Effector memory CD4-positive, alpha-beta T cell (primary cell): ENCODE measurements at places on chromosomes 1 and 21.

GRCh38 chr1:160830321-160831153, 32.1 kb downstream of the CD244 start:
- DNase-seq: peak; percentile 53

GRCh38 chr1:47415728-47416318, at the start of gene FOXE3:
FOXE3 (plus strand) TSS chr1:47416285; CDS start chr1:47416316, 31 bp downstream.
- no peak for DNase-seq

DNA sequence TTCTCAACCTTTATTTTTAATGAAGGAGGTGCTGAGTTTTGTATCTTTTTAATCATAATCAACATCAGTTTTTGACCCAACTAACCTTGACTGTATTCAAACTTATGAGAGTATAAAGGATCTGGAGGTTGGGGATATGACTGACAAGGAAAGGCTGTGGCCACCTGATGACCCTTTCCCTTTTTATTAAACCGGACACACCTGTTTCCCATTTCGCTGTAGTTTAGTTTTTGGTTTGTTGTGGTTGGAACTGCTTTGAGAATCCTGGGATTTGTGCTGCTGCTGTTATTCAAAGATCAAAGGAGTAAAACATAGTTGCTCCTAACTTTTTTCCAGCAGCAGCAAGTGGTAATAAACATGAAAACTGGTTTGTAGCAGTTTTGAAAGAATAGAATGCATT, 12.4 kb downstream of the PRPF38A start:
- DNase-seq: no peak

DNA sequence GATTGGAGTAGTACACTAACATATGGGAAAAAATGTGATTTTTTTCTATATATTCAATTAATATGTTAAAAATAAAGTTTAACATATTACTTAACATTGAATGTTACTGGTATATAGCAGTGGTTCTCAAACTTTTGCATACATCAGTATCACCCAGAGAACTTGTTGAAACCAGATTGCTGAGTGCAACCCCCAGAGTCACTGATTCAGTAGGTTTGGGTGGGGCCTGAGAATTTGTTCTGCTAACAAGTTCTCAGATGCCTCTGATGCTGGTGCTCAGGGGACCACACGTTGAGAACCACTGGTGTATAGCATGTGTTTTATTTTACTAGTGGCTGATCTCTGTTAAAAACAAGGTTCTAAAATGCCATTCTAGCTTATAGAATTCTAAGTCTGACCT, 161.9 kb downstream of the HHIPL2 start:
- DNase-seq: no peak

GRCh38 chr1:19831441-19831840, 16.4 kb upstream of the RNF186 start:
- DNase-seq: no peak
